ENCODE measurements at places on chromosomes 6 and 20. TPM values are rescaled to one million over a fixed set of nuclear protein-coding genes. Genes with fewer than 3 reads are reported as not detected.

- no peak overlapping the region for H3K4me3 ChIP-seq
- no peaks in the 10 kb centered on the region for H3K4me1 ChIP-seq
- DNase-seq, result no peak
- no peaks in the 10 kb centered on the region for H3K27me3 ChIP-seq
Measured at GRCh38 chr20:17391127-17391771, 139.9 kb downstream of the BFSP1 start.

The CDH22 gene
- total RNA-seq, result 1.7 TPM

The GINS1 gene
- 2.0 TPM for total RNA-seq

DNA sequence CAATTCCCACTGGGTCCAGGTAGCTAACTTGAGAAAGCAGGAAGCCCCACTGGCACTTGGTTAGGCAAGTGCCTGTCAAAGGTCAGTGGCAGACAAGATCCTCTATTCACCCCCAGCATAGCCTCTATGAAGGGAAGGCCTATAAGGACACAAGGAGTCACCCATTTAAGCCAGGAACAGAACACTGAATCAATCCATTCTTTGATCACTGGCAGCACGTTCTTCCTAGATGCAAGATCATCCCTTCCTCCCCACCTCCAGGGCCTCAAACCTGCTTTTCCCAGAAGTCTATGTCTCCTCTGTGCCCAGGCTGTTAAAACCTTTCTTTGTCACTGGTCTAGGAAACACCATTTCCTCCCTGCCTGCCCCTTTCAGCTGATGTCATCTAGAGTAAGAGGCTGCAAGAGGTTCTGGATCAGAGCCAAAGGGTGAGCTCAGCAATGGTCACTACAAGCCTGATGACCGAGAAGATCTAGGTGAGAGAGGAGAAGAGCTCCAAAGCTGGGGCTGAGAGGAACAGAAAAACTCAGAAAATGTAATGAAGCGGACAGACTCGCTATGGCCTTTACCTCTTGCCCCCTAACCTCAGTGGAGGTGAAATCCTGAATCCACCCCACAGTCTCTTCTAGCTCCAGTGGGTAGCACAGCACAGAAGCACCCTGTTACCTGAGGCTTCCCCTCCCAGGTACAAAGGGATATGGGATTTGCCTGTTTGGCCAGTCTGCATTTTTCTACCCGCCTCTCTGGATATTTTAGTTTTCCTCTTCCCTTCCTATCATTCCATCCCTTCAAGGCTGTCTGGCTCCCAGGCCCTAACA is 1.8 kb downstream of the GTPBP2 start:
- peak overlapping the region; percentile 97 for H3K27ac ChIP-seq
- H3K4me3 ChIP-seq, result peak overlapping the region; percentile 17
- no peak for DNase-seq
- no peaks in the 10 kb centered on the region for H3K27me3 ChIP-seq

The TNFRSF21 gene
- total RNA-seq, result 30.4 TPM

Data from vagina (tissue), 2 donors.